ENCODE measurements at places on chromosomes 7 and 10.

GRCh38 chr7:148967602-148968001 is 60.7 kb downstream of the PDIA4 start:
- DNase-seq: no peak

DNA sequence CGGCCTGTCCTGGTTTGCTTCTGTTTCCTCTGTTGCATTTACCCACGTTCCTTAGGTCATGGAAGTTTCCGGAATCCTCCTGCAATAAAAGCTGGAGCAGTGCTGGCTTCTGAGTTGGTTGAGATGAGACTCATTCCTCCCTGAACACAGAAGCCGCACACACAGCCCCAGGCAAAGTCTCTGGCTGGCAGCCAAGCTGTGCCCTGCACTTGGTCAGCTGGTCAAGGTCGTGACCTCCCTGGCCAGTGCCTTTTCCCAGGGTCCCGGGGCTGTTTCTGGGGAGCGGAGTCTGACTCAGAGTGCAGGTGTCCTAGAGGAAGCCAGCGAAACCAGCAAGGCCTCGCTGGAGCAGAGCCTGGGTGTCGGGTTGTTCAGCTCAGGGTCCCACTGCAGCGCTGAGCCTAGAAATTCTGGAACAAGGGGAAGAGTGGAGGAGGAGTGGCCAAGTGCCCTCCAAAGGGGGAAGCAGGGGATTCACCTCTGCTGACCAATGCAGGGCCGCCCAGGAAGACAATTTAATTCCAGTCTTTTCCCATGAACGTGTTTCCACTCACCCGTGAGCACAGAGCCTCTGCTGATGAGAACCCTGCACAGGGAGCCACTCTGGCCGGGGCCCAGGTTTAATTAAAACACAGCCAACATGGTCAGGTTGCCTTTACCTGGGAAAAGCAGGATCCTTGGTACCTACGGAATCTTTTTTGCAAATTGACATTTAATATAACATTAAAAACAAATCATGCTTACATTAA is 245.5 kb upstream of the PPP2R2D start:
- DNase-seq: no peak

DNA sequence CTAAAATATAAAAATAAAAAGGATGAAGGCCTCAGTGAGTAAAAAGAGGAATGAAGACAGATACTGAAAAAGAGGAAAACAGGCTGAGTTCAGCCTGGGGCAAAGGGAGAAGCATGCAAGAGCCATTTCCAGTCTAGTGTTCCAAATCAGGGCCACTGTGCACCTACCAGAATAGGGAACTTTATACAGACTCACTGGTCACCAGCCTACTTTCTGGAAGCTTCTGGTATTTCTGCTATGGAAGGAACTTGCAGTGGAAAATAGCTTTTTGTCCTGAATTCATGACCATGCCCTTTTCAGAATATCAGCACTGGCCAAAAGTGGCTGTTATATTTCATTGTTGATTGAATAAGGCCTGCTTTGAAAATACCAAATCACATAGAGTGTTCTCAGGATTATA is 28.8 kb downstream of the ABRAXAS2 start:
- DNase-seq: no peak

- no peak for DNase-seq
These were observed 141.8 kb downstream of the ST7 start for GRCh38 chr7:117095055-117095454.

DNA sequence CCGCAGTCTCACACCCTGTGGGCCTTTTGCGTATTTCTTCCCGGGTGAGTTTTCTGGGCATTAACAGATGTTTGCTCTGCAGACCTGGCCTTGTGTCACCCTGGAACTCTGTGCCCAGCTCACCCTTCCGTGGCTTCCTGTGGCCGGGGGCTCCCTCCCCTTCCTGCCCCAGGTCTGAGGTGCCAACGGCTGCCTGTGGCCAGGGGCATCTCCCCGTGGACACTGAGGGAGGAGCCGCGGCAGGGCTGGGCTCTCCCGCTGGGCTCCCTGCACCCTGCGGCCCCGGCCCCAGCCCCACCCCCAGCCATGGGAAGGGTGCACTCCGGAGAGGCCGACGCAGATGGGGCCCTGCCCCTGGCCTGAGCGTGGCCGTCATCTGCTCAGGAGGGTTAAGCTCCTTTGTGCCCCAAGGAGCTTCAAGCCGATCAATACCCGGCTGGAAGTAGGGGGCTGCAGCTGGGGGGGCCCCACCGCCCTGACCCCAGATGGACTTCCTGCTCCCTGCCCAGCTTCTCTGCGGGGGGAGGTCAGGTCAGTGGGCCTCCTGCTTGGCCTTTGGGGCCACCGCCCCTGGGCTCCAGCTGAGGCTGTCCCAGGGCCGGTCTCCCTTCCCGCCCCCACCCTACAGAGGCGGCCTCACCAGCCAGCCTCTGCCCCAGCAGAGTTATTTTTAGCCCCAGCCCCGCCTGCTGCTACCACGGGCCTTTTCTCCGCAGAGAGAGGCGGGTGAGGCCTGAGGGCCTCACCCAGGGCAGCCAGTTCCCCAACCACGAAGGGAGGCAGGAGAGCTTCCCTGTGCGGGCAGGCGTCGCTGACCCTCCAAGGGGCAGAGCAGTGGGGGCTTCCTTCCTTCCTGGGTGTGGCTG is 24.2 kb downstream of the PWWP2B start:
- DNase-seq: no peak

DNA sequence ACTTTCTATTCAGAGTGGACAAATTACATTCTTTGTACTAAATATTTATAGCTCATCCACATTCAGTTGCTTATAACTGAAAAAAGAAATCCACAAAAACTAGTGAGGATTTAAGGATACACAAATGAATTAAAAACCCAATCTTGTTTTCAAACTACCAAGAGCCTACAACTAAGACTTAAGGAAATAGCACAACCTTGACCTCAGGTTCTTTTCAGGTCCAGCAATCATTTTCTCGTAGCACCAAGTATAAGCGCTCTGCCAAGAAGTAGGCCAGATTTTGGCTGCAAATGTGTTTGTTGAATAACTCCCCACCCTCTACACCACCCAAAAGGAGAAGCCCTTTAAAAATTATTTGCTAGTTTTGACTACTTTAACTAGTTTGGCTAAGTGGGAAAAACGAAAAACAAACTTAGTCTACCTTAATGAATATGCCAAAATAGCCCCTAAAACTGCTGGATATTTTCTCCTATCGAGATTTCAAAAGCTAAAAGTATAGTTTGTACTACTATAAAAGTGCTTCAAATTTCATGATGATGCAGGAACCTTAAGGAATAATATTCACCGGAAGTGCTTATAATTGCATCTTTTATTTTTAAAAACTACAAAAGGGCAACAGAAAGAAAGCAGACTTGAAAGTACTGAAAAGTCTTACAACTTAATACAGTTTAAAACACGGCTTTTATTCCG is 2.7 kb upstream of the KMT2E start:
- no peak for DNase-seq

GRCh38 chr10:3107426-3107961 is 40.1 kb downstream of the PFKP start:
- DNase-seq: no peak

All from GM10248 (cell line).